ENCODE measurements at places on chromosomes 16 and 17. TPM values are rescaled to one million over a fixed set of nuclear protein-coding genes. Genes with fewer than 3 reads are reported as not detected.
A peak's percentile ranks its signal among the peaks of the same experiment; 100 is the strongest.

- no peak for DNase-seq
These were observed 264.2 kb downstream of the MRTFB start for GRCh38 chr16:14335297-14335696.

- DNase-seq: peak; percentile 42
These were observed 1.2 kb upstream of the MPRIP start for GRCh38 chr17:17041018-17041521.

- DNase-seq: no peak
These were observed 4.4 kb downstream of the PGAP3 start for GRCh38 chr17:39683295-39683939.

Gene UMOD
- total RNA-seq: not detected

Gene RASL10B
- total RNA-seq: not detected

Gene TP53TG3F
- not detected for total RNA-seq

Gene GCGR
- total RNA-seq: not detected

Gene BEAN1
- total RNA-seq: 3.8 TPM

Gene MT1H
- total RNA-seq: not detected

Gene BICDL2
- not detected for total RNA-seq

Gene PLCD3
- total RNA-seq: 74.9 TPM
